ENCODE measurements at places on chromosomes 5 and 9.

GRCh38 chr5:150625164-150625535, 15.3 kb upstream of the SYNPO start:
- DNase-seq, result no peak

- DNase-seq, result no peak
Measured at GRCh38 chr5:142840575-142840974, 70.4 kb downstream of the ARHGAP26 start.

DNA sequence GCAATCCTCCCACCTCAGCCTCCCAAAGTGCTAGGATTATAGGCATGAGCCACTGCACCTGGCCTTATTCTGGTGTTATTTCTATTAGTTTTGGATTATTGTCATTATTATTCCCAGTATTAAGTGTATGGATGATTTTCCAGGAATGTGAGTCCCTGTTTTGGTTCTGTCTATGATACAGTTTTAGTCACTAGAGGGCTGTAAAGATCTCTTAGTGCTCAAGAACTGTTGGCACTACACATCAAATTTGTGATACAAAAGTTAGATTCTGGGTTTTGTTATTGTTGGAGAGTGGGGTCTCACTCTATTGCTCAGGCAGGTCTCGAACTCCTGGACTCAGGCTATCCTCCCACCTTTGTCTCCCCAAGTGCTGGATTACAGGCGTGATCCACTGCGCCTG, 12.1 kb downstream of the CCL28 start:
- no peak for DNase-seq

DNA sequence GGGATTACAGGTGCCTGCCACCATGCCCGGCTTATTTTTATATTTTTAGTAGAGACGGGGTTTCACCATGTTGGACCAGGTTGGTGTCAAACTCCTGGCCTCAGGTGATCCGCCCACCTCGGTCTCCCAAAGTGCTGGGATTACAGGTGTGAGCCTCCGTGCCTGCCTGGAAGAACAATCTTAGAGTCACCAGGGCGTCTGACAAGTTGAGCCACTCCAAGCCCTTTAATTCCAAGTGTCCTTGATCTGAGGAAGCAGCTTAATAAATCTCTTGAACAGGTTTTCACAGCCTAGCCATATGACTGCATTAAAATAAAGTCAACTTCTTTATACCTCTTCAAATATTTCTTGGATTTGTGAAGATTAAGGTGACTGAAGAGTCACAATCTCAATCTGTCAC, 31.5 kb downstream of the SLC44A1 start:
- DNase-seq, result no peak

DNA sequence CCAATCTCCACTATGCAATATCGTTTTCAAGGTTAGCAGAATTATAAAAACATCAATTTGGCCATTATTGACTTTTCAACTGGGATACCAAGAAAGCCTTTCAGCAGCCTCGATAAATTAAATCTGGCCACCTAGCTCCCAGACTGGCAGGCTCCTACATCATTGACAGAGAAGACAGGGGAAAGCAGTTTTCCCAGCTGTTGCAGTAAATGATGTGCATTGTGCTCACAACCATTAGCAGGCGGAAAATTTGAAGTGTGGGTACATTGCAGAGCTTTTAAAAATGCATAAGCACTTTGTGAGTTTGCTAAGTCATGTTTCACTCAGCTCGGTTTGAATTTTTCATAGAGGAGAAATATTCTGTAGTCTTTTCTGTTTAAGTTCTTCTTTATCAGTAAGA, 297.9 kb downstream of the KCTD16 start:
- DNase-seq, result no peak

- no peak for DNase-seq
Measured at GRCh38 chr5:80961376-80962281, 1.5 kb downstream of the RASGRF2 start.

DNA sequence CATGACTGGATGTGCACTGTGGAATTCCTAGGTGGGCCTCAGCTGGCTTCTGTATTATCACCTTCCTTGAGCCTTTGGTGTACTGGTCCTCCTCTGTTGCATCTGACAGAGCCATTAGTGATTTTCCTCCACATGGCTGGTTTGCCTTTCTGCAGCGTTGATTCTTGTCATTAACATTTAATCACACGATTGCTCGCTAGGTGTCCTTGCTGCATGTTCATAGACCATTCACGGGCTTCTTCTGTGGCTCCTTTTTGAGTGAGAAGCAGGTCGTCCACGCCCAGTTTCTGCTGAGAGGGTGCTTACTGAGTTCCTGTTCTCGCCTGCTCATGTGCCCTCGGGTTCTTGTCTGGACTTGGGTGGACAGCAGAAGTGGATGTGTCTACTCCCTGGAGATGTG, 29.3 kb downstream of the ADAMTS16 start:
- DNase-seq, result no peak

GRCh38 chr5:37954561-37954960, 114.7 kb upstream of the GDNF start:
- no peak for DNase-seq

GRCh38 chr9:91659529-91660495, 236.2 kb upstream of the NFIL3 start:
- no peak for DNase-seq

DNA sequence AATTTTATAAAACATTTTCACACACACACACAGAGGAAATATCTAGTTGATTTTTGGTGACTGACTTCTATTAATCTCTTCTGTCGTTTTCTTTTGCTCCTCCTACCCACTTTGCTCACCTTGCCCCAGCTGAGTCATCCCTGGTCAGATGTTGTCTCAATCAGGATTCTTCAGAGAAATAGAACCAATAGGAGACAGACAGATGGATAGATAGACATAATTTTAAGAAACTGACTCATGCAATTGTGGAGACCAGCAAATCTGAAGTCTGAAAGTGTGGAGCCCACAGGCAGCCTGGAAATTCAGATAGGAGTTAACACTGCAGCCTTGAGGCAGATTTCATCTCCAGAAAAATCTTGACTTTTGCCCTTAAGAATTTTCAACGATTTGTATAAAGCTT, 37.0 kb upstream of the PIK3R1 start:
- DNase-seq, result no peak

DNA sequence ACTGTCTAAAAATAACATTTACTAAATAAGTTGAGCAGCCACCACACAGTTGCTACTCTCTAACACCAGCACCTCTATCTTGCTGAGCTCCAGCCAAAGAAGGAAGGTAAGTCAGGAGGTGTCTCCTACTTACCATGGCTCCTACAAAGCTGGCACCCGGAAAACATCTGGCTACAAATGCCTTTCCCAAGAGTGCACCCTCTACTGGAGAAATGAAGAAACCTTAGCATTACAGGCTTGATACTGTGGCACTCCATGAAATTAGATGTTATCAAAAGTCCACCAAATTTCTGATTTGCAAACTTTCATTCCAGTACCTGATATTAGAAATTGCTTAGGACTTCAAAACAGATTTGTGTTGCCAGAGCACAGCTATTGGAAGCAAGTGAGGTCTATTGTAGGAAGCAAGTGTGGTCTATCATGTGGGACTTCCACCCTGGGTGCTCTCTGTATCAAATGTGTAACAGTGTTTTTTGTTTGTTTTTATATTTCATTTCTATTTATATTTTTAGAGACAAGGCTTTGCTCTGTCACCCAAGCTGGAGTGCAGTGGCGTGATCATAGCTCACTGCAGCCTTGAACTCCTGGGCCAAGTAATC, 25.7 kb upstream of the RFK start:
- peak; percentile 47 for DNase-seq

DNA sequence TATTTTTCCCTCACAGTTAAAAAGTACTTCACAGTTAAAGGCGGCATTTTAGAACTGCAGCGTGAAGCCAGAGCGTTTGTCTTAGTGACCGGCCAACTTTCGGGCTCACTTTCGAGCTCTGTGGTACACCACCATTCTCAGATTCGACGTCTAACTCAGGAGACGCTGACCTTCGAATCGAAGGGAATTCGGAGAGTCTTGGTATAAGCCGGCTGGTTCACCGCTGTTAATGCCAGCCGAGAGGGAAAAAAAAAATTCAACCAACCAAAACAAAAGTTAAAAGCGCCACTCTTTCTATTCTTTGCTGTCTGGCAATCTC, 544 bp upstream of the SNX24 start:
- DNase-seq, result no peak

DNA sequence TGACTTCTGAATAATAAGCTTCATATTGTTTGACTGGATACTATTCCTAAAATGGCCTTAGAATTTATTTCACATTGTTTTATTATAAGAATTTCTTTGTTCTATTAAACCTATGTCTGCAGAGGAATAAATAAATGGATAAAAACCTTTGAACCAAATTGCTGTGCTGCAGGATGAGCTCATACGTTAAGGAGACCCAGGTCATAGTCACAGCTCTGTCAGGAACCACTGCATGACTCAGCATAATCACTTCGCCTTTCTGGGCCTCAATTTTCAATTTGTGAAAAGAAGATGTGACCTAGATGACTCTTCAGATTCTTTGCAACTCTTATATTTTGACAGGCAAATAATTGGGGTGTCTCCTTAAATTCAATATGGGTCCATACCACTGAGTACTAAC, 36.7 kb upstream of the HMHB1 start:
- peak; percentile 70 for DNase-seq

- no peak for DNase-seq
Measured at GRCh38 chr5:82160948-82161347, 117.2 kb downstream of the RPS23 start.

- no peak for DNase-seq
Measured at GRCh38 chr9:94819161-94819687, 92.7 kb downstream of the AOPEP start.

- peak; percentile 22 for DNase-seq
Measured at GRCh38 chr5:176542596-176543427, 5.6 kb upstream of the RNF44 start.

DNA sequence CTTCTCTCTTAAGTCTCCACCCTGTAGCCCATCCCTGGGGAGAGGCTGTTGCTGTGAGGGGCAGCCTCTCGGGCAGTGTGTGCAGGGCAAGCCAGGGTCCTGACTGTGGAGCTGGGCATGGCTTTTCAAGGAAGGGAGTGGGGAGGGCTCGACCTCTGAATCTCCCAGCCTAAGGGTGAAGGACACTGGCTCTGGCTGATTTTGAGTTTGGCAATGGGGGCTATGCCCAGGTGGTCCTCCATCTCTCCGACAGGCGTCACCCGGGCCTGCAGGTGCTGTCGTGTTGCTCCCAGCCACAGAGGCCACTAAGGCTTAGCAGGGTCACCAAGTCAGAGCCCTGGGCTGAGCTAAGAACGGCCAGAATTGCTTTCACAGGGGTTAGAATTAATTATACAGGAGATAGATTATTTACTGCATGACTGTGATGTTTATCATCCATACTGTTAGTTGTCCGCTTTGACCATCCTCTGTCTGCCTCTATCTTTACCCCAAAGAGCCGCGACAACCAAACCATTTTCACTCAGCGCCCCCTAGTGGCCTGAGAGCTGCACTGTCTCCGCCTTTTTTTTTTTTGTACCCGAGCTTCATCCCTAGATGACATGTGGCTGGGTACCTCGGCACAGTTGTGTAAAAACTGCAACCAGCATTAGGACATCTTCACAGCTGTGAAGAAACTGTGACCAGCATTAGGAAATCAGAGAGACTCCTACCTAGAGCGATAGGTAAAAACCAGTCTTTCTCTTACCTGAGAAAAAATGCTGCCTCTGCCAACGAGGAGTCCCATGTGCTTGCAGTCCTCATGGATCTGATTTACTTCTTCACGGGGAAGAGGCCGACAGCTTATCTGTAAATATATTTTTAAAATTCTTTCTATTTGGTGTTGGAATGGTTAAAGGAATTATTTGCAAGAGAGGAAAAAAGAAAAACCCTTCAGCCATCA, 44.5 kb downstream of the AGXT2 start:
- DNase-seq, result peak; percentile 34
